Stimulated activated CD4-positive, alpha-beta T cell treated with anti-CD3 and anti-CD28 coated beads, TNF-alpha, amount 100 ng/mL, for 1 hour (primary cell): ENCODE measurements at places on chromosomes 2 and 18.
A peak's percentile ranks its signal among the peaks of the same experiment; 100 is the strongest.

- DNase-seq = no peak
These were observed 139.2 kb downstream of the LAMA3 start for GRCh38 chr18:23828426-23828825.

DNA sequence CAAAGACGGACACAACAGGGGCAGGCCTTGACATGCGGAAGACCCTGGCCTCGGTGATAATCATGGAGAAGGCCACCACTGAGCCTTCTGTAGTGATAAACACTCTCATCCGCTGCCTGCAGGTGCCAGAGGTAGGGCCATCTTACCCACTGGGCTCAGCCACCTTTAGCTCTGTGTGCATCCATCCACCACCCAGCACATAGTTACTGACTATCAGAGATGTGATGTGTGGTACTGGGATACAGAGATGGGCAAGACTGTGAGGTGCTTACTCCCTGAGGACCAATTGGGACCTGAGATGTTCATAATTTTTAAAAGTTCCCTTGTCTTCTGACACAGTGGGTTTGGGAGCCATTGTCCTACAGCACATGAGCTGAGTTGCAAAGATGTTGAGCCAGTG is 1.6 kb downstream of the MROH2A start:
- no peak for DNase-seq

DNA sequence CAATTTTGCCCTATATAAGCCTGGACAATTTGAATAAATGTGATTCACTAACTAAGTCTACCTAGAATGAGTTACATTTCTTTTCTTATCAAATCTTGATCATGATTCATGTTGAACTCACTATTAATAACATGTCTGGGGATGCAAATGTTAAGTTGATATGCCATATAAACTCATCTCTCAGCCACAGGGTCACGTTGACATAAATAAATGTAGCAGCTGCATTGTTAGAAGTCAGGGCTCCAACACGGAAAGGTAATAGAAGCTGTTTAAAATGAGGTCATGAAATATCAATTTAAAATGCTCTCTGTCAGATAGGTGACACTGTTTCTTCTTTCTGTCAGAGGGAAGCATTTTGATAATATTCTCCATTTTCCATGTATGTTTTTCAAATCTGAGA is 521.9 kb downstream of the CCDC85A start:
- DNase-seq = no peak

DNA sequence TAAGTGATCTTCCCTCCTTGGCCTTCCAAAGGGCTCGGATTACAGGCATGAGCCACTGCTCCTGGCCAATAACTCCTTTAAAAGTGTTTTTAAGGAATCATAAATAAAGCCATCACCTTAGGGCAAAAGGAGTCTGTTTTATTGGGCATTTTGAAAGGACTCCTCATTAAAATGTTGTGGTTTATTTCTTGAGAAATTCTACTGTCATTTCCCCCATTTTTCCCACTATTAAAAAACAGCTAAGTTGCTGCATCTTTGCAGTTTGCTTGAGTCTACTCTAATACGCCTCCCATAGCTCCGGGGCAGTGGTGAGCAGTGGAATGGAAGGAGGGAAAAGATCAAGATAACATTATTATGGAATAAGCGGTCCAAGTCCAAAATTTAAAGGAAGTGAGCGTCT is 293.2 kb downstream of the PIEZO2 start:
- no peak for DNase-seq

- no peak for DNase-seq
These were observed 485.3 kb downstream of the CBLN2 start for GRCh38 chr18:72058851-72059250.

DNA sequence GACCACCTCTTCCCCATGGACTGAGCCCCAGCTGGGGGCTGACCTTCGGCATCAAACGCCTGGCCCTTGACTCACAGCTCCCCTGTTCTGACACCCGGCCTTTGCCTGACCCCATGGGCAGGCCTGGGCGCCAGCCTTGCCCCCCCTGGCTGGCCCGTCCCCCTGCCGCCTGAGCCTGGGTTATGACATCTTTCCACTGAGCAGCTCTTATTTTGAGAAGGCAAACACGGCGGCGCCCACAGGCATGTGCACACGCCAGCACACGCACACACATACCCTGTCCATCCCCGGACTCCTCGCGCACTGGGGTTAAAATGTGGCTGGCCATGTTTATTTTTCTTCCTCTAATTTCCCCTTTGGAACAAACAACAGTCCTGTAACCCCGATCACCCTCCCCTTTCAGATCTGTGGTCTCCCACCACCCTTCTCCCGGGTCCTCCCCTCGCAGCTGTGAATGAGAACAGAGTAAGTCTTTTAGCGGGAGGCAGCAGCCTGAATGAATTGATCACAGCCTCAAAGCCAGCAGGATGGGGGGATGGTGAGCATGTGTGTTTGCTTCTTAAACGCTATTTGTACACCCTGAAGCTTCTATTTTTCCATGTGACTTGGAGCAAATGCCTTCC is 11.8 kb upstream of the ATOH8 start:
- no peak for DNase-seq

DNA sequence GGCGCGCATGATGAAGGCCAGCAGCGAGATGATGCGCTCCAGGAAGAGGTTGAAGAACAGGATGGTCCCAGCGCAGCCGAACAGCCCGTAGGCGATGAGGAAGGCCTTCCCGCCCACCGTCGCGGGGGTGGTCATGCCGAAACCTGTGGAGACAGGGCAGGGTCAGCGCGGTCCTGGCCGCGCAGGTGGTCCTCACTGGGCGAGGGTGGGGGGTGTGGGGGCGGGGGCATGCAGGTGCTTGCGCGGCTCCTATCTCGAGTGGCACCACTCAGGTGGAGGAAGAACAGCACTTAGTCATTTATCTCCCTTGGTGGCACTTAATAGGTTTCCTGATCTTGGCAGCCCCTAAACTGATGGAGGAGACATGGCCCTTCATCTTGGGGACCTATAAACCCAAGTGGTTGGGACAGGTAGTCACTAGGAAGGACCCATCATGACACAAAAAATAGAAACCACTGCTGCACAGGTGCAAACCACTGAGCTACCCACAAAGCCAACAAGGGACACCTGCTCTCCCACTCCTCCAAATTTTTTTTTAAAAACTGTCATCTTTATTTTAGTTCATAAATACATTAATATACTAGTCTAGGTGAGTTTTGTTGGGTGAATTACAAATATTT is 118.8 kb downstream of the MSH2 start:
- DNase-seq = no peak

- no peak for DNase-seq
These were observed 562.0 kb upstream of the TNP1 start for GRCh38 chr2:217421834-217422233.

GRCh38 chr2:39469807-39470206 is 32.7 kb upstream of the MAP4K3 start:
- no peak for DNase-seq

GRCh38 chr18:14921547-14921946 is 173.6 kb downstream of the ANKRD30B start:
- no peak for DNase-seq

DNA sequence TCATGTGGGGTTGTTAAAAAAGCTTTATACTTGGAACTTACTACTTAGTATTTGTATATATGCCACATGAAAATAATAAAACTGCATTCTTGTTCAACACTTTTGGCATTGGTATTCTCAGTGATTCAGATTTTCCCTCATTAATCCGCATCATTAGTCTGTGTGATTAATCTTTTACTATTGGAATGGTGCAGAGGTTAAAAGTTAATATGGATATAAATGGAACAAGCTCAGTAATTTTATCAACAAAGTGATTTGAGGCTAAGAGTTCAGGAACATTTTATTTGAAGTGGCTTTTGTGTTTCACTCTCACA is 45.4 kb upstream of the REG3G start:
- no peak for DNase-seq

- DNase-seq = no peak
These were observed 5.7 kb downstream of the PPP1R1C start for GRCh38 chr2:181991171-181991885.

GRCh38 chr2:16179701-16180416 is 239.5 kb downstream of the MYCN start:
- no peak for DNase-seq

GRCh38 chr2:41900101-41900577 is 147.7 kb upstream of the PKDCC start:
- no peak for DNase-seq

- no peak for DNase-seq
These were observed 939.0 kb upstream of the FANCL start for GRCh38 chr2:59180111-59180510.

GRCh38 chr2:202771336-202771735 is 100.2 kb downstream of the ICA1L start:
- DNase-seq = no peak

- DNase-seq = no peak
These were observed 3.8 kb upstream of the RHBDD1 start for GRCh38 chr2:226832061-226832460.

GRCh38 chr2:71157124-71157793 is 26.8 kb downstream of the MPHOSPH10 start:
- peak; percentile 12 for DNase-seq

DNA sequence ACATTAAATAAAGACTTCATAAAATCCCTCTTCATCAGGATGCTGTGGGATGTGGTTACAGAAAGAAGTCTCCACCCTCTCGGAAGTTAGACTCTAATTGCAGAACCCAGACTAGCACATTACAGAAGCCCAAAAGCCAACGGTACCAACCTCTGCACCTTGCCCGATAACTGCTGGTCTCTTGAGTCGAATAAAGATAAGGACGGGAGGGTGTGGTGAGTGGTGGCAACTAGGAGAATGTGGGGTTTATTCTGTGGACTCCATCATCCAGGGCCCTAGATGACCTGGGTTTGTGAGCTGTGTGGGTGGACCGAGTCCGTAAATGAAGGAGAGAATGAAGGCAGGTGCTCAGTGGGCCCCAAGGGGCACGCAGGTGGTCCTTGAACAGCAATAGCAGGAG is 462.8 kb upstream of the ID2 start:
- DNase-seq = no peak

DNA sequence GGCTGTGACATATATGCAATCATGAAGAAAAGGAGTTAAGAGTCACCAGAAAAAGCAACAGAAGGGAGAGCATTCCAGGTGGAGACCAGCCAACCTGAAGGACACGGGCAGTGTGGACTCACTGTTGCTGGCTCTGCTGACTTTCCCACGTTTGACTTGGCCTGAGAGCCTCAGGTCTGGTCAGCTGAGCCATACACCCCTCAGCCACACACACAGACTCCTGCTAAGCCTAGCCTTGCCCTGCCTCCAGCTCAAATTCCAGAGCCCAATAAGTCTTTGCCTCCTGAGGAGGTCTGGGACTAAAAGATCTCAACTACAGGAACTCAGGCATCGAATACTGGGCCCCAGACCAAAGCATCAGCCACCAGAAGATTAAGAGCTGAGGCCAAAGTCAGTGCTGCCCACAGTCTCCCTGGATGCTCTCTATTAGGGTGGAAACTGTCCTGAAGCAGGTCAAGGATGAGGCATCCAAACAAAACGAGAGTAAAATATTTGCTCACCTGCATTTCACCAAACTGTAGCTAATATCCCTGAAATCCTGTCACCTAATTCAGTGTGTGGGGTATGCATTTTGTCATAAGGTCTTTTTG is 23.3 kb downstream of the CACNB4 start:
- no peak for DNase-seq

- no peak for DNase-seq
These were observed 853 bp downstream of the GNAL start for GRCh38 chr18:11689669-11690565.

- DNase-seq = no peak
These were observed 35.4 kb downstream of the PROC start for GRCh38 chr2:127453392-127454171.

DNA sequence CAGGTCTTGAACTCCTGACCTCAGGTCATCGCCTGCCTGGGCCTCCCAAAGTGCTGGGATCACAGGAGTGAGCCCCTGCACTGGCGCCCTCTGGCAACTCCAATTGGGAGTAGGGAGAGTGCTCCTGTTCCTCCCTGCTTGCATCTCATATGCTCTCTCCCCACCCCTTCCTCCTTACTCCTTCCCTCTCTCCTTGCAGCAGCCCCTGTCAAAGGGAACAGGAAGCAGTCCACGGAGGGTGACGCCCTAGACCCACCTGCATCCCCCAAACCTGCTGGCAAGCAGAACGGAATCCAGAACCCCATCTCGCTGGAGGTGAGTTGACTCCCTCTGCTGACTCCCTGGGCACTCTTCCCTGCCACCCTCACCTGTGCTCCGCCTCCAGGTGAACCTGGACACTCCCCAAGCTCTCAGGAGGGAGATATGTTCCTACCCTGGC is 10.7 kb downstream of the ARID5A start:
- DNase-seq = no peak

- DNase-seq = no peak
These were observed 1.8 kb downstream of the CBLN2 start for GRCh38 chr18:72542342-72542741.
